ENCODE measurements at places on chromosomes 7 and 10.

- DNase-seq, result no peak
Measured at GRCh38 chr7:46859963-46860475, 721.9 kb downstream of the TNS3 start.

GRCh38 chr10:131882151-131882550 is 18.7 kb upstream of the PPP2R2D start:
- DNase-seq, result no peak

DNA sequence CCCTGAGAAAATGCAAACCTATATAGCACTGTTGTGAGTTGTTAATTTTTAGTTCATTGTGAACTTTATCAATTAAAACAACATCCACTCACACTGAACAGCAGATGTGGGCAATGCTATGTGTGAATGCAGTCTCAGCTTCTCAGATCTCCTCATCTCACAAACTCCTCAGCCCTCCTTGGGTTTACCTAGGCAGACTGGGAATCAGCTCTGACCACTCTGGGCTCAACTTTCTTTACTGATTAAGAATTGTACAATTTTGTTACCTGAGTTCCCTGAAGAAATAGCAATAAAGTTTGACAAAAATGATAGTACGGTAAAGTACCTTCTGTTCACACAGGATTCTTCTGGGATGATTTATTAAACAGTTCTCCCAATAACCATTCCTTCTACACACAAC is 124.0 kb downstream of the SRPK2 start:
- no peak for DNase-seq

DNA sequence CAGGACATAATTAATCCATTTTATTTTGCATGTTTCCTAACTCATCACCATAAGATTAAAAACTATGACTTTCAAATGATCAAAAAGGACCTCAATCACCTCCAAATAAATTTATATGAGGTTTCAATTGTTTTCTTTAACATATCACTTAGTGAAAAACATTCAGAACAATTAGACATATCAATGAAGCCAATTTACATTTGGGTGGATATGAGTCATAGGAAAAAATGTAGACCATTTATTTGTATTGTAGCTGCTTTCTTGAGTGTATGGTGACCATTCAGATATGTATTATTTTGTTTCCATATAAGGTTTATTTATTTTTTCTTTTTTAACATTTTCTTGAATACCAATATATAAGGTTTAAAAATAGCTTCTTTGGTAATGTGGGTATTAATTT is 13.3 kb upstream of the EXOC6 start:
- DNase-seq, result no peak

- no peak for DNase-seq
Measured at GRCh38 chr10:78726171-78726570, 342.6 kb upstream of the ZMIZ1 start.

GRCh38 chr10:120891365-120891764 is 40.2 kb downstream of the WDR11 start:
- DNase-seq, result no peak
